NCI-H1105 treated with DMSO at 0.1 percent for 48 hours (cell line): ENCODE measurements at places on chromosomes 5 and 9.

GRCh38 chr5:84383816-84384603, 670 bp downstream of the EDIL3 start:
- peak; percentile 35 for DNase-seq

DNA sequence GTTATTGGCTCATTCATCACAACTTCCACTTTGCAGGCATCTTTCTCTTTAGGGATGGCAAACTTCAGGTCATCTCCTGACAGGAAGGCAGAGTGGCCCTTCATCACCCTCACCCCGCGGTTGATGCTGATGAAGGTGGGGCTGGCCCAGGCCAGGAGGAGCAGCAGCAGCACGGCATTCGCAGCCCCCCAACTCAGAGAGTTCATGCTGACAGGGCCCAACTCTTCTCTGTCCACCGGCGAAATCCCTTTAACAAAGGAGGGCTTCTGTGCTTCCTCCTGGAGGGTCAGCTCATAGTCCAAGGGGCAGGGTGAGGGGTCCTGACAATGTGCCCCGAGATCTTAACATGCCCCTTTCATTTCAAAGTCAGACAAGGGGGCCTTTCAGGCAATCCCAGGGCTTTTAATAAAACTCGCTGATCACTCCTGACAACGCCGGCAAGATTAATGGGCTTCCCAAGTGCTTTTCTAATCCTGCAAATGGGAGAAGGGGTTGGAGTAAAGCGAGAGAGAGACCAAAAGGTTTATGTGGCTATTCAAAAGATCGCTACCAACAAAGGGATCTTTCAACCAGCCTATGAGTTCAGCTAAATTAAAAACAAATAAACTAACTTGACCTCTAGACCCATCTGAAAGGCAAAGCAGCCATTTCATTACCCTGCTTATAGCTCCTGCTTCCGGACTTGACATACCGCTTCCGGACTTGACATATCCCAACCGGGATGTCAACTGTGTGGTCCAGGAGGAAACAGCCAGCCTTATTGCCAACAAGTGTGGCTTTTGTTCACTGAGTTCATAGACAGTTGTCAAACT, 41.2 kb downstream of the FREM1 start:
- DNase-seq = no peak

DNA sequence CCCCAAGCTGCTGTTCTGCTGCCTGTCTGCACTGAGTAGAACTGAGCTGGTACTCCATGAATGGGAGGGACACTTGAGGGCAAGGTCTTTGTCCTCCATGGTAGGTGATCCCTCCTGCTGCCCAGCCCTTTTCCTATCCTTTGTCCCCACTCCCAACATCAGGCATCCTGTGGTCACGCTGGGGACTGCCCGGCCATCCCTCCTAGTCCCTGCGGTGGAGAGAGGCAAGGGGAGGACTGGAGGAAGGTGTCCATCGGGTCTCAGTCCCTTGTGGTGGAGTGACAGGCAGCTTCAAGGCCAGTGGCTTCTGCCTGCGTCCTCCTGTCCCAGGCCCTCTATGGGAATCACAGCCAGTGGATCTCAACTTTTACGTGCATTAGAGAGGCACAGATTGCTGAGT, 25.9 kb downstream of the ROR2 start:
- DNase-seq = no peak

DNA sequence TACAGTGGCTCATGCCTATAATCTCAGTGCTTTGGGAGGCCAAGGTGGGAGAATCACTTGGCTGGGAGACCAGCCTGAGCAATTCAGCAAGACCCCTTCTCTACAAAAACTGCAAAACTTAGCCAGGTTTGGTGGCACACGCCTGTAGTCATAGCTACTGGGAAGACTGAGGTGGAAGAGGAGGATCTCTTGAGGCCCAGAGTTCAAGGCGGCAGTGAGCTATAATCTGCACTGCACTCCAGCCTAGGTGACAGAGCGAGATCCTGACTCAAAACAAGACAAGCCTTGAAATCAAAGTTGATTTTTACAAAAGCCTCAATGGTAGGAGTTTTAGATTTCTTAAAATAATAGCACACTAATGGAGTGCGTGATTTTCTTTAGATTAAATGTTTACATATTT, 14.6 kb downstream of the UBE2D2 start:
- DNase-seq = no peak

DNA sequence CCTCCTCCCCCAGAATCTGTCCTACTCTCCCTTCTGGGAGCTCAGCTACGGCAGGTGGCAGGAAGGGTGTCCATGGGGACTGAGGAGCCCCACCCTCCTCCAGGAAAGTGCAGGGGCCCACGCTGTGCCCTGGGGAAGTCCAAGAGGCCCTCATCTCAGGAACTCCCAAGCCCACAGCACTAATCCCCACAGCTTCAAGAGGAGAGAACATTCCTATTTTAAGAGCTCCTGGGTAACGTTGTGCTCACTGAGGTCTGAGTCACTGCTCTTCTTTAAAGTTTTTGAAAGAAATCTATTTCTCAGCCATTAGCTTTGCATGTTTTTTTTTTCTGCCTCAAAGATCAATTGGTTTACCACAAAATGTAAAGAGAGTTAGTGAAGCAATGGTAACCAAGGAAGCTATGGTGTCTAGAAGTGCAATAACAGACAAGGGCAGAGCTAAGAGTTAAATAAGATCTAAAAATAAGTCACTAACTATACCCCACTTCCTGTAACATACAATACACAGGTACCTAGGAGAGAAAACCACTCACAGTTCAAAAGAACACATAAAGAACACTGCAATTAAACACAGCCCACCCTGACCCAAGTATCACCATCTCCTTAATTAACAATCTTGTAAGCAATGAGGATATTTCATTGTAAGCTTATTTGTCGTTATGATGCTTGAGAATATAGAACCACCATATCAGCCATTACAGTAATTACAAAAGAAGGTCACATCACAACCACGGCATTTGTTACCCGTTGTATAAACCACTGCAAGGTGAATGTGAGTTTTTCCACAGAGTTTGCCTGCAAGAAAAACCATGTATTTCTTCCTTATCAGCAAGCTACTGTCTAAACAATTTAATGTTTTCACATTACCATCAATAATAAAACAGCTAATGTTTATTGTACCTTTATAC, 382.3 kb upstream of the SLC30A5 start:
- no peak for DNase-seq

DNA sequence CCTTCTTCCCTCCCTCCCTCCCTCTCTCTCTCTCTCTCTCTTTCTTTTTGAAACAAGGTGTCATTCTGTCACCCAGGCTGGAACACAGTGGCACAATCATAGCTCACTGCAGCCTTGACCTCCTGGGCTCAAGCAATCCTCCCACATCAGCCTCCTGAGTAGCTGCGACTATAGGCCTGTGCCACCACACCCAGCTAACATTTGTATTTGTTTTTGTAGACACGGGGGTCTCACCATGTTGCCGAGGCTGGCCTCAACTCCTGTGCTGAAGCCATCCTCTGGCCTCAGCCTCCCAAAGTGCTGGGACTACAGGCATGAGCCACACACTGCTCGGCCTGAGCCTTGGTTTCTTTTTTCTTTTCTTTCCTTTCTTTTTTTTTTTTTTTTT, 45.8 kb downstream of the PLPP7 start:
- DNase-seq = no peak

DNA sequence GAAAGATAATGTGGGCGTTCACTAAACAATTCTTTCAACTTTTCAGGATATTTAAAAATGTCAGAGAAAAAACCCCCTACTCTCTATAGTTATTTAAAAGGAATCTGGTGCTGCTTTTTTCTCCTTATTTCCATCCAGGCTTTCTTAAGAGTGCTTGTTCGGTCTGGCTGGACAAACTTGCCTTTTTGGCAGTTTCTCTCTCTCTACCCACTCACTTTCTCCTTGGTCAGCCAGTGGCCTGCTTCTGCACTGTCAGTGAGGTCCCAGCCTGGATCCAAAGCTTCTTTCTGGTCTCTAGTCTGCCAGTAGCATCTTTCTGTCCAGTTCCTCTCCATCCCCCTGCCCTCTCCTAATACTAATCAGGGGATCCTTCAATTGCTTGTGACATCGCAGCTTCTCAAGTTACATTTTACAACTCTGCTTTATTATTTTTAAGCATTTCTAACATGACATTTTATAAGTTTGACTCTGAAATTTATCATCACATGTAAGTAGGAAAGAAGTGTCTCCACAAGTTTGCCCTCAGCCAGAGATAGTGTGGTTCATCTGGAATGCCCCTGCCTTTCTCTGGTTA, 50.4 kb downstream of the PIK3R1 start:
- DNase-seq = no peak

GRCh38 chr5:83662558-83662957, 58.1 kb downstream of the HAPLN1 start:
- peak; percentile 2 for DNase-seq

- no peak for DNase-seq
Measured at GRCh38 chr5:39519566-39520231, 94.9 kb upstream of the DAB2 start.

GRCh38 chr5:107532169-107532878, 138.4 kb downstream of the EFNA5 start:
- no peak for DNase-seq

DNA sequence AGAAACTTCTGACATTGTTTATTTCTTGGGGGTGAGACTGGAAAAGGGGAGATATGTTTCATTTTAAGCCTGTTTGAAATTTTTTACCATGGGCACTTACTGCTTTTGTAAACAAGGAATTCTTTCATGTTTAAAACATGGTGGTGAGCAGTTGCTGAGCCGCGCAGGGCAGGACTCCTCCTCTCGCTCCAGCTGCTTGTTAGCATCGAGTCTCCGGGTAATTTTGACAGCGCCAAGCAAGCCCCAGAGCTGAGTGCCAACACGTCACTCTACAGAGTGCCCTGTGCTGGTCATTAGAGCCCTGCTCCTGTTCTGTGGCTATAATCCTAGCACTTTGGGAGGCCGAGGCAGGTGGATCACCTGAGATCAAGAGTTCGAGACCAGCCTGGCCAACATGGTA, 116.5 kb upstream of the MSX2 start:
- DNase-seq = no peak

GRCh38 chr5:125070961-125071360, 324.5 kb upstream of the ZNF608 start:
- no peak for DNase-seq

DNA sequence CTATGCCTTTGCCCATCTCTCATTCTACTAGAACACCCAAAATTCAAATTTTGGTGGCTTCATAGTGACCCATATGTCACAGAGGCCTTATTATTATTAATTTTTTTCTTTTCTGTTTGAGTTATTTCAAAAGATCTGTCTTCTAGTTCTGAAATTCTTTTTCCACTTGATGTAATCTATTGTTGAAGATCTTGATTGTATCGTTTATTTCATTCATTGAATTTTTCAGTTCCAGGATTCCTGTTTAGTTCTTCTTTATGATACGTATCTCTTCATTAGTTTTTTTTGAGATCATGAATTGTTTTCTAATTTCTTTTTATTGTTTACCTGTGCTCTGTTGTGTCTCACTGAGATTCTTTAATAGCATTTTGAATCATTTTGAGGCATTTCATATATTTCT, 24.6 kb upstream of the APBA1 start:
- DNase-seq = no peak

DNA sequence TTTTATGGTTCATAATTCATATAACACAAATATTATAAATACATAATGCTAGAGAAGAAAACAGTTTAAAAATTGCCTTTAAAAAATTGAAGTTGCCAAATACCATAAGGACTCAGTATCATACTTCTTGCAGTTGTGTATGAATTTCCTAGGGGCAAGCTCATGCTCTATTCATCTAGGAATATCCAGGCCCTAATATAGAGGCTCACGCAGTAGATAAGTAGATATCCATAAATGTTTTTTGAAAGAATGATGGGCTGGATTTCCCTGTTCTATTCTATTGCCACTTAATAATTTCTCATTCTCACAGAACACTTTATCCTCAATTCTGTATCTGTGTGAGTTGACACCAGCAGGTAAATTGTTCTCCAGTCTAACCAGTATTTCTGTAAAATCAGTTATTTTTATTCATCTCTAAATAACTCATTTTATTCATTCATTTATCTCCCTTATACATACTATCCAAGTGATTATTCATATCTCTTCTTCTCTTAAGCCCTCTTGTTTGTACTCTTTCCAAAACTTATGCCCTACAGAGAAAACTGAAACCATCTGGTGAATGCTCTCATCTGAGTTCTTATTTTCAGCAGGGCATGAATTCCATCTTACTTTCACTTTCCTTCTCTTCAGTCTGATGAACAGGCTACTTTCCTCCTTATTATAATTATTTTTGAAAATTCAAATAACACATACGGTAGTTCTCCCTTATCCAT, 97.1 kb downstream of the SLC44A1 start:
- DNase-seq = no peak

DNA sequence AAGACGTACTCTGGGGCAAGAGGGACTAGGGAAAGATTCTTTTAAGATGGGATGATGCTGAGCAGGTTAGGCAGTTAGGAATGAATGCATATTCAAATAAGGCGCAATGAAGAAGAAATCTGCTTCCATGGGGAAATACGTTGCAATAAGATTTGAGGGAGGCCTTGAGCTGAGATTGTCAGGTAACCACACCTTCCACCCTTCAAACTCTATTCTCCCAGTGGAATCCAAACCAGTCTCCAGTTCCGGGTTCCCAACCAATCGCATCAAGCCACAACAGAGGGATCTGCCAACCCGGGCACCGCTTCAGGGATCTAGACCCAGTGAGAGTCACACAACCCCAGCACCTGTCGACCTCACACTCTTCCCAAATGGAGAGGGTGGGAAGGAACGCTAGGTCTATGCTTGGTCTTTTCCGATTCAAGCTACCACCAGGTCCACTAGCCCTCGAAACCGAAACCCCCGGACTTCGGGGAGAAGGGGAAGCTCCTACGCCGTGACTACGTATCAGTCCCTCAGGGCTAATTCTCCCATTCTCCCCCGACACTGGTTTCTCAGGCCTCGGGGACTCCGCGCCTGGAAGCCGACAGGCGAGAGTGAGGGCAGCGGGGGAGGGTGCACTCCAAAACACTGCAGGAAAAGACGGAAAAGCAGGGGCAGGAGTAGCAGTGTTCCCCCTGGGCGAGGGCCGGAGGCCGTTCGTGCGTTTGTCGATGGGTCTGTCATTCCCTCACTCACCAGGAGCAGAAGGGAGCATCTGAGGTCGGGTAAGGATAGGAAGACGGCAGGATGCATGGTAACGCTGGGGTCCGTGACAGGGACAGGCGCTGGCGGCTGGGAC, 534 bp downstream of the ERP44 start:
- peak; percentile 48 for DNase-seq

DNA sequence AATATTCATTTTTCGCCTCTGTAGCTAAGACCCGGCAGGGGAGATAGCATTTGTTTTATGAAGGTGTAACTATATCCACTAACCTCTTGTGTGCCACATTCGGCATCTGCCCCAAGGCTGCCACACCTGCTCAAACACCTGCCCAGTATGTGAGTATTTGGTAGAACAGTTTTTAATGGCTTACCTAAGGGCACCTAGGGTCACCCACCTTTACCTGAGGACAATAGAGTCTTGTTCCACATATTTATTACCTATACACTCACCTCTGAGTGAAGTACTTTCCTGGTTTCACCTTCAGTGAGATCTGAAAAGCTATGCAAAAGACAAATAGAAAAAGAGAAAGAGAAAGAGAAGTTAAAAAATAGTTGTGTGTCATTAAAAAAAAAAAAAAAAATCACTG, 68.0 kb upstream of the PIP5K1B start:
- peak; percentile 73 for DNase-seq

DNA sequence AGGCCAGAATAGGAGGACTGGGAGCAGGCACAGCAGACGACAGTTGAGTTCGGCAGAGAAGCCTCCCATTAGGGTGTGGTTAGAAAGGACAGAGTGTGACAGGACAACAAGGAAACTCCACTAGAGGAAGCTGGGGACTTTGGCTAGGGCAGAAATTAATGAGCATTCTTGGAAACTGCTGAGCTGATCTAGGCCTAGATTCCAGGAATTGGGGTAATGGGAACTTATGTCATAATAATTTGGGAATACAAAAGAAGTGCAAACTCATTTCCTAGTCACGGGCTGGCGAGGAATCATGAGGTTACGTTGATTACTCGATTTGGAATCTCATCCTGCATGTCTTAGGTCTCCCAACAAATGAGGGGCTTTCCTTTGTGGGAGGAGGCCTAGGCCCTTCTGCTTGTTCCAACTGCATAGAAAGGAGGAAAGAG, 144.6 kb upstream of the RPS23 start:
- no peak for DNase-seq
